ENCODE measurements at places on chromosomes 1 and 21.

- no peak for DNase-seq
Observed at GRCh38 chr1:21567241-21568005, 58.2 kb downstream of the ALPL start.

GRCh38 chr1:17585266-17585987 lies 45.9 kb downstream of the ARHGEF10L start:
- no peak for DNase-seq

GRCh38 chr1:185742403-185742802 lies 8.2 kb downstream of the HMCN1 start:
- no peak for DNase-seq

- no peak for DNase-seq
Observed at GRCh38 chr1:155608888-155609225, 1.2 kb upstream of the MSTO1 start.

DNA sequence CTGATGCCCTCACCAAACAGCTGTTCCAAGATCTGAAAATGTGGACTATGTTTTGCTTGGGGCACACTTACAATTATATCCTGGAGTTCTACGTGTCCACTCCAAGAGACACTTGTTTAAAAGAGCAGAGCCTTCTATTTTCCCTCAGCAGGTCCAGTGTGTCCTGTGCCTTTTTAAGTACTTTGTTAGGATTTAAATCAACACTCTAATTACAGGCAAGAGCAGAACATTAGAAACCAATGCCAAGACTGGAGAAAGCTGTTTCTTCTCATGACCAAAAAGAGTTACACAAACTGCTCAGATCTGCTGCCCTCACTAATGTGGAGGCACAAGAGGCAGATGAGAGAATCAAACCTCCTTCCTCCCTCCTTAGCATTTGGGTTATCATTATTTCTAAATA lies 452.9 kb downstream of the LMO4 start:
- DNase-seq: no peak

GRCh38 chr1:9805006-9805508 lies 18.7 kb downstream of the CLSTN1 start:
- DNase-seq: no peak

- no peak for DNase-seq
Observed at GRCh38 chr1:226697151-226697928, 41.7 kb downstream of the ITPKB start.

GRCh38 chr1:65478379-65479026 lies 58.0 kb downstream of the LEPR start:
- no peak for DNase-seq

DNA sequence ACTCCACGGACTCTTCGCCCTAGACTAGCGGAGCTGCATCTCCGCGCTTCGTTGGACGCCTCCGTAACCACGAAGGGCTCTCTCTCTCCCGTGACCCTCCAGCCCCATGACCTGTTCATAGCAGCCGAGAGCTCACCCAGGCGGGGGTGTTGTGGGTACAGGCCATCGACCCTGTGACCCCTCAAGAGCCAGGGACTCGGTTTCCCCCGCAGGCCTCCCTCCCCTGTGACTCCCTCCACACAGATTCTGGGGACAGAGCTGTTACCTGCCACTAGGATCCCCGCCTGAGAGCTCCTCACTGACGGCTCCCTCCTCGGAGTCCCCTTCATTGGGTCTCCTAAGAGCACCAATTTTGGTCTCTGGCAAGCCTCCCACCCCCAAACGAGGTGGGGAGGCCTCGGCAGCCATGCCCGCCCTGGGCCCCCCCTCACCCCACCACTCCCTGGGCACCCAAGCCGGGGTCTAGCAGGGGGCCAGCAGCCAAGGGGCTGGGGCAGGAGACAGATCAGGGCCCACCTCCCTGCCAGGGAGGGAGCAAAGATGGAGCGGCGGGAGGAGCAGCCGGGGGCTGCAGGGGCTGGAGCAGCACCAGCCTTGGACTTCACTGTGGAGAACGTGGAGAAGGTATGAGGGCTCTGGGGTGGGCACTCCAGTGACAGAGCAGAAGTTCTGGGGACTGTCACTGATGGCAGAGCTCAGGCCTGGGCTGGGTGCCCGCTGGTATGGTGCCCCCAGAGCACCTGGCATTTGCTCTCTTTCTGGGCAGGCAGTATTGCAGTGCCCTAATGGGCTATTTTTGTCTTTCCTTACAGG lies 517 bp downstream of the IPO13 start:
- DNase-seq: no peak

GRCh38 chr1:73401666-73402065 lies 796.3 kb downstream of the LRRIQ3 start:
- no peak for DNase-seq

DNA sequence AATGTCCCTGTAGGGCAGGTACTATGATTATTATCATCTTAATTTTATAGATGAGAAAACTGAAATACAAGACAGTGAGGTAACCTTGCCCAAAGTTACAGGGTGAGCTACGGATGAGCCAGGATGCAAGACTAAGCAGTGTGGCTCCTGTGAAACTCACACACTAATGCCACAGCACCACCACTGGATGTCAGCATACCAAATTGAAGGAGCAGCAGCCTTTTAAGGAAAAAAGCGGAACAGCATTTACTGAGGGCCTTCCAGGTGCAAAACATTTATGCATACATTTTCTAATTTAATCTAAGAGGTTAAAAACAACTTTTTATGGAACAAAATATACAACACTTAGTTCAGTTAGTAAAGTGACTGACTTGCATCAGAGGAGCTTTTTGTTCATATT lies 41.7 kb downstream of the SEC16B start:
- DNase-seq: no peak

- DNase-seq: no peak
Observed at GRCh38 chr1:117679299-117679698, 73.5 kb downstream of the TENT5C start.

- peak; percentile 34 for DNase-seq
Observed at GRCh38 chr1:200888349-200888838, 6.3 kb upstream of the INAVA start.

GRCh38 chr21:35088319-35088771 lies 39.2 kb upstream of the RUNX1 start:
- DNase-seq: no peak

GRCh38 chr21:31730712-31731055 lies 1.2 kb downstream of the SCAF4 start:
- no peak for DNase-seq

DNA sequence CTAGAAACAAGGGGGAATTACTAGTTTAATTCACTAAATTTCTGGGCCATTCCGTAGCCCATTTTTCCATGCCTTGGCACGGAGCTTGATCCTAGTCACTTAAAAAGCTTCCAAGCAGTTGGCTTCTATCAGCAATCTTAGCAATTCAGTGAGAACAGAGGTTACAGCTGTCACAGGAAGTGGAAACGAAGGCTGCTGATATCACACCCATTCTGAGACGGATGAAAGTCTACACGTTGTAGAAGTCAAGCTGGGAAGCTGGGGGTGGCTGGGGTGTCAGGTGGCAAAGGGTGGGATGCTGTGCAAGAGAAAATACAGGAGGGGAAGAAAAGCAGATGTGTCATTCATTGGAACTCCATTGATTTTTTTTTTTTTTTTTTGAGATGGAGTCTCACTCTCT lies 11.8 kb upstream of the STMN1 start:
- DNase-seq: no peak

DNA sequence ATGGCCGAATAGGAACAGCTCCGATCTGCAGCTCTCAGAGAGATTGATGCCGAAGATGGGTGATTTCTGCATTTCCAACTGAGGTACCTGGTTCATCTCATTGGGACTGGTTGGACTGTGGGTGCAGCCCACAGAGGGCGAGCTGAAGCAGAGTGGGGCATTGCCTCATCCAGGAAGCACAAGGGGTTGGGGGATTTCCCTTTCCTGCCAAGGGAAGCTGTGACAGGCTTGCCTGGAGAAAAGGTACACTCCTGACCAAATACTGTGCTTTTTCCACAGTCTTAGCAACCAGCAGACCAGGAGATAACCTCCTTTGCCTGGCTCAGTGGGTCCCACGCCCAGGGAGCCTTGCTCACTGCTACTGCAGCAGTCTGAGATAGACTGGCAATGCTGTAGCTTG lies 66.9 kb downstream of the HSD3B1 start:
- no peak for DNase-seq

DNA sequence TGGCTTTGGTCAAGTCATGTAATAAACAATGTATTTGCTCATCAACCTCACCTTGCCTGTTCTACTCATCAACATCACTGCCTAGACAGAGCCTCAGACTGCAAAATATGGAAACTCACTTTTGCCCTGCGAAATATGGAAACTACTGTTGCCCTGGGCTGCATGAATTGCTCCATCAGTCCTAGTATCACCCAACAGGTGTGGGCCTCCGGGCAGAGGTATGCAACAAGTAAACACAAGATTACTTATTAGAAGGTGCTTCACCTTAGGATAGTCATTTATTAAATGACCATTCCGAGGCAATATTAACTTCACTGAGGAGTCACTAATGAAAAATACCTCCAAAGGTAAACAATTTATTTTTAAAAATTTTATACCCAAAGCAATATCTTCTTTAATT lies 286.7 kb downstream of the BACH1 start:
- DNase-seq: no peak

GRCh38 chr1:41711581-41711980 lies 207.1 kb downstream of the HIVEP3 start:
- DNase-seq: no peak

GRCh38 chr1:57461405-57461804 lies 37.5 kb upstream of the DAB1 start:
- DNase-seq: no peak

DNA sequence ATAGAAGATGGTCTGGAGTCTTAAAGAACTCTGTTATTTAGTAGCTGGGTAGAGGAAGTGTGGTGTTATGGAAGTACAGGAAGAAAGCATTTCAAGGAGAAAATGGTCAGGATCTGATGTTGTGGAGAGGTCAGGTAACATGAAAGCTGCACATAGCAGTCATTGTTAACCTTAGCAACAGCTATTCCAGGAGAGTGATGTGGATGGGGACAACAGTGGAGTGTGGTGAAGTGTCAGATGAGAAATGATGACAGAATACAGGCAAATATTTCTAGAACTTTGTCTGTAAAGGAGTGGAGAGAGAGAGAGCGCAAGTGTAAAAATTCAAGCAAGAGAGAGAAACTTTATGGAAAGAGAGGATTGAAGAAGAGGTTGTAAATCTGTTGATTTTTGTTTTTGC lies 15.6 kb downstream of the TLCD4 start:
- no peak for DNase-seq

GRCh38 chr1:93672069-93672468 lies 9.6 kb downstream of the BCAR3 start:
- DNase-seq: no peak

- no peak for DNase-seq
Observed at GRCh38 chr1:157095091-157095490, 4.5 kb downstream of the ETV3L start.

GRCh38 chr1:61642475-61643232 lies 82.3 kb downstream of the TM2D1 start:
- no peak for DNase-seq

DNA sequence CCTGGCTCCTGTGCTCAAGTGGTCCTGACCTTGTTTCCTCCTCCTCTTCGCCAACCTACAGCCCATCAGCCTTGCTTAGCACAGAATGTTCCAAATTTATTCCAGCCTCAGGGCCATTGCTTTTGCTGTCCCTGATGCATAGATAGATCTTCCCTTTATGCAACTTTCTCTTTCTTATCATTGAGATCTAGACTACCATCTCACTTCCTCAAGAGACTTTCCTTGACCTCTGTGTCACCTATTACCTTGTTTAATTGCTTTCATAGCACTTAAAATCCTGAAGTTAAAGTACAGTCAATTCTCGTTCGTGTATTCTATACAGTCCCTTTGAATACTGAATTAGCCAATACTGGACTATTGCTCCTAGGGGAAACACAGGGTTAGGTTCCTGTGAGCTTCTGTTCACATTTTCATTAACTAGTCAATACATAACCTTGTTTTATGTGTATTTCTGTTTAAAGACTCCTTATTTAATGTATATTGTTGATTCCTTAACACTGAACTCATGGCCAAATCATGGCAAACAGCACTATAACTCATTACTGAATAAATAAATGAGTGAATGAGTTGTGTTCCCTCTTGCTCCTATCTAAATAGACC lies 26.2 kb upstream of the MCOLN3 start:
- no peak for DNase-seq

GRCh38 chr1:41880950-41881885 lies 37.5 kb downstream of the HIVEP3 start:
- DNase-seq: no peak

- DNase-seq: no peak
Observed at GRCh38 chr1:244052016-244052727, 1.1 kb downstream of the ZBTB18 start.

DNA sequence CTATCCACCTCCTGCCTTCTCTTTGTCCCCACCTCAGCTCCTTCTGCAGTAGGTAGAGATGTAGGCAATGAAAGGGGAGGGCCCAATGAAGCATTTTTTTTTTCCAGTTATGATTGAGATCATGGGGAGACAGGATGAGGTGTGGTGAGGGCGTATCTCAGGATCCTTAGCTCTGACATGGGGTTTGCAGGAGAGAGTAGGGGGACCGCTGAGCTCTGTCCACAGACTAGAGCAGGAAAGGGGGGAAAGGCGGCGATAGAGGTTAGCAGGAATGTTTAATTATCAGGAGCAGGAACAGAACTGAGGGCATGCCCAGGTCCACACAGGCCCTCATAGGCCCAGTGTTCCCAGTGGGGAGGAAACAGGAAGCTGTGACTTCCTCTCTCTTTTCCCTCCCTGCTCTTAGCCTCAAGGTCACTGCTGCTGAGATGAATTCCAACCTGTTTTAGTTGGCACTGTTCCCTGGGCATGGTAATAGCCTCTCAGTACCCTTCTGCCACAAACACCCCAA lies 901 bp upstream of the RXFP4 start:
- no peak for DNase-seq

GRCh38 chr1:7331926-7332535 lies 439.1 kb upstream of the VAMP3 start:
- no peak for DNase-seq

- no peak for DNase-seq
Observed at GRCh38 chr1:116138277-116138792, 27.1 kb downstream of the MAB21L3 start.

All from activated CD4-positive, CD25-positive, alpha-beta regulatory T cell (primary cell).